ENCODE measurements at places on chromosomes 11 and 22. TPM values are rescaled to one million over a fixed set of nuclear protein-coding genes. Genes with fewer than 3 reads are reported as not detected.

- DNase-seq, result no peak
Measured at GRCh38 chr11:46903846-46904245, 14.5 kb downstream of the LRP4 start.

GRCh38 chr11:66727282-66728037, 1.6 kb downstream of the SPTBN2 start:
- no peak for DNase-seq

DNA sequence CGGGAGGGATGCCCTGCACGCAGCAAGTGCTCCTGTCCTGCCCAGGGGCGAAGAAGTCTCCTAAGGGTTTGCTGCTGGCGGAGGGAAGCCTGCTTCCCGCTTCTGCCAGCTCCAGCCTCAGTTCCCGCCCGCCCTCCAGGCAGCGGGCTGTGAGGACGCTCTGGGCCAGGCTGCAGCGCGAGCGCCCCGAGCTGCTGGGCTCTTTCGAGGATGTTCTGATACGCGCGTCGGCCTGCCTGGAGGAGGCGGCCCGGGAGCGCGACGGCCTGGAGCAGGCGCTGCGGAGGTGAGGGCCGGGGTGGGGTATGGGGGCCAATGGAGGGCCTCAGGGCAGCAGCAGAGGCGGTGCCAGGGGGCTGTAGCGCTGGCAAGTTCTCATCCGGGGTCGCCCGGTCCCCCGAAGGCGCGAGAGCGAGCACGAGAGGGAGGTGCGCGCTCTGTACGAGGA, 2.2 kb downstream of the CRACR2B start:
- no peak for DNase-seq

- DNase-seq, result no peak
Measured at GRCh38 chr11:115241899-115242298, 262.3 kb downstream of the CADM1 start.

GRCh38 chr11:77529685-77530084, 55.8 kb upstream of the PAK1 start:
- DNase-seq, result no peak

- DNase-seq, result no peak
Measured at GRCh38 chr11:61963016-61963281, 4.5 kb downstream of the FTH1 start.

DNA sequence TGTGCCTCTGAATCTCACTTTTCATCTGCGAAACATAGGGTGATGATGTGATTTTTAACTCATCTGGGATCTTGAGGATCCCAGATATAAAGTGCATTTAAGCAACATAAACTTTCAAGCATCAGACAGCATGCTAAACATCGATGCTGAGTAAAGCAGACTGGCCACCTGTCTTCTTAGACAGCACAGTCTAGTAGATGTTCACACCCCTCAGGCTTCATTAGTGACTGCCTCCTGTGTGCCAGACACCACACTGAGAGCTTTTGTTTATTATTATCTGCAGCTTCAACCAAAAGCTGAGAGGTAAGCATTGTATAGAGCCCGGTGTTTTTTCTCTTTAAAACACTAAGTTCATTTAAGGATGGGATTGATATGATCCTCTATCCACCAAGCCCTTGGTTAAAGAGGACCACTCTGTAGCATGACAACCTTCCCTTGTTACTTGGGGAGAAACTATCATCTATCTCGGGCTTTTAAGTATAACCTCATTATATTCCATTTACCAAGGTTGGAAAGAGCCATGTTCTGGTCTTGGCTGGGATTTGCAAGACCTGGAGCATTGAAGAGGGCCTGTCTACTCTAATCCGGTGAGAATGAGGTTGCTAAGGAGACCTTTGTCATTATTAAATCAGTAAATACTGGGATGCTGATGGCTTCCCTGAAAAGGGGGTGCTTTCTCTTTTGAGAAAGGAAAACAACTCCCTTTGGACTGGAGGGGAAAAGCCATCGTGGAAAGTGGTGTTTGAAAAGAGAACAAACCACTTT, 114.2 kb upstream of the SEZ6L start:
- no peak for DNase-seq

DNA sequence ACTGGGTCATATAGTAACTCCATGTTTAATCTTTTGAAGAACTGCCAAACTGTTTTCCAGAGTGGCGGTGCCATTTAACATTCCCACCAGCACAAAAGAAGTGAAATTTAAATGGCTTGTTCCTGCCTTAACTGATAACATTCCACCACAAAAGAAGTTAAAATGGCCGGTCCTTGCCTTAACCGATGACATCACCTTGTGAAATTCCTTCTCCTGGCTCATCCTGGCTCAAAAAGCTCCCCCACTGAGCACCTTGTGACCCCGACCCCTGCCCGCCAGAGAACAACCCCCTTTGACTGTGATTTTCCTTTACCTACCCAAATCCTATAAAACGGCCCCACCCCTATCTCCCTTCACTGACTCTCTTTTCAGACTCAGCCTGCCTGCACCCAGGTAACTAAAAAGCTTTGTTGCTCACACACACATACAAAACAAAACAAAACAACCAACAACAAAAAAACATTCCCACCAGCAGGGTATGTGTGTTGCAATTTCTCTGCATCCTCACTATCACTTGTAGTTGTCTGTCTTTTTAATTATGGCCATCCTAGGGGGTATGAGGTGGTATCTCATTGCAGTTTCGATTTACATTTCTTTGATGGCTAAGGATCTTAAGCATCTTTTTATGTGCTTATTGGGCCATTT, 109.0 kb downstream of the FAR1 start:
- DNase-seq, result no peak

- no peak for DNase-seq
Measured at GRCh38 chr22:27526901-27527300, 274.7 kb downstream of the MN1 start.

DNA sequence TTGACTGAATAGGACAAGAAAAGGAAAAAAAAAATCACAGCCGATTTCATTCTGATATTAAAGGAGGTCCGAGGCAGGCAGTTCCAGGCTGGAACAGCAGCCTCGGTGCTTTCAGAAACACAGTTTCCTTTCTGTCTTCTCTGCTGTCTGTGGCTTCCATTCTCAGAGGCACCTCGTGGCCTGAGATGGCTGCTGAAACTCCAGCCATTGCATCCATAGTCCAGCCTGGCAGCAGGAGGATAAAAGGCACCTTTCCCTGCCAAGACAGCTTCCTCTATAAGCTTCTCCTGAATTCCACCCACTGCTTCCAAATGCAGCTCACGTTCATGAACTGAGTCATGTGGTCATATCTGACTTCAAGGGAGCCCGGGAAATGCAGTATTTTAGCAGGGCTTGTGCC, 390.5 kb downstream of the TBC1D22A start:
- DNase-seq, result no peak

DNA sequence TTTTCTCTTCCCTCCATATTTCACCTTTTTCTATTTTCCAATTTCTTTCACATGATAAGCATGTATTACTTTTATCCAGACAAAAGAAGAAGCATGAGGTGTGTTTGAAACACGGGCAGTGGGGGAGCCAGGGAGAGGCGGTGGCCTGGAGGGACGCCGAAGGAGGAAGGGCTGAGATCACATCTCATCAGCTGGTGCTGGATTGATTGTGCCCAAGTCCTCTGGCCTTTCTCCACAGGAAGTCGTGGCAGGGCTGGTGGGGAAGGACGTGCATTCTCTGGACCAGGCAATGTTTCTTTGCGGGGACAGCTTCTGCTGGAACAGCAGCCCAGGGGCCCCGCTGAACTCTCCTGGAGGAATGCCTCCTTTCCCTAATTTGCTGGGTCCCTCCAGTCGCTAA, 82.9 kb downstream of the MIAT start:
- no peak for DNase-seq

DNA sequence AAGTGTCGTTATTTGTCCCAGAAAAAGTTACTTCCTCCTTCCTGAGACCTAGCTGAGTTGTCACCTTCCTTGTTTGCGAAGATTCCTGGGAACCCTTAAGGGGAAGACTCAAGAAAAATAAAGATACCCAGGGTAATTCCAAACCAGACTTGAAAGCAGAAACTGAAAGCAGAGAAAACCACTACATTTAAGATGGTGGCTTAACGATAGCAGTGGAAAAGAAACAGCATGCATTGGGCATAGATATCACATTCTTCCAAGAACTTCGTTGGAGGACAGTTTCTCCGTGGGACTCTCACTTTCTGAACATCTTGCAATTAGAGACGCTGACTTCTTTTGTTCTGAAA, 89.1 kb downstream of the FAM76B start:
- DNase-seq, result no peak

DNA sequence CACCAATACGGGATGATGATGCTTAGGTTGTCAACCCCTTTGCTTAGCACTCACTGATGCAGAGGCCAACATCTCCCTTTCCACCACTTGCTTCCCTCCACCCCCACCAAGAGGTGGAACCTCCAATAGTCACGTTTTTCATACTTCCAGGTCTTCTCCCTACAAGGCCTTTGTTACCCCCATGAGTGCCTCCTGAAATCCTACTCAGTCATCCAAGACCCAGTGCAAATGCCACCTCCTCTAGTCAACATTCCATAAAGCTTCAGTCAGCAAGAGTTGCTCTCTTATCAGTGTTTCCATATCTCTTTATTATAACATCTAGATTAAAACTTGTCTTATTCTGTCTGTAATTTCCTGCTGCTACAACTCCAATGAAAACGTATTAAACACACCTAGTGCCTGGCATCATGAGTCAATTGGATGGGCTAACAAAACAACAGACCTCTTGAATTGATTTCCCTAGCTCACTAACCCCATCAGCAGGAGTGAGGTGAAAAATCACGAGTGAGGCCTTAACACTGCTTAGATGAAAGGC, 370.7 kb upstream of the CCDC90B start:
- DNase-seq, result no peak

- no peak for DNase-seq
Measured at GRCh38 chr11:64879244-64879900, 951 bp upstream of the EHD1 start.

DNA sequence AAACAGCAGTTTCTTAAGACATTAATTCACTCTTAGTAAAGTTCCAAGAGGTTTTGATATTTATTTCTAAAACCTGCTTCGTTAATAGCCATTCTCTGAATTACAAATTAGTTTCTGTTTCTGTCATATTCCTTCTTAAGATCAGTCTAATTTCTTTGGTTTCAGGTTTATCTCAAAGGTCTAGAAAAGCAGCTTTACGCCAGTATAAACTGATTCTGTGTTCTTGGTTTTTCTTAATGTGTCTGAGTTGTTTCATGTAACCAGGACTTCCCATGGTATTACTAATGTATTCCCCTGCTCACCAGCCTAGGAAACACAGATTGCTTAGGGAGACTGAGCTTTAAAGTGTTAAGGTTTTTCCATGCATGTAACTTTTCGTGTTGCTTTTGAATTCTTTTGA, 6.8 kb upstream of the ACY3 start:
- DNase-seq, result no peak

DNA sequence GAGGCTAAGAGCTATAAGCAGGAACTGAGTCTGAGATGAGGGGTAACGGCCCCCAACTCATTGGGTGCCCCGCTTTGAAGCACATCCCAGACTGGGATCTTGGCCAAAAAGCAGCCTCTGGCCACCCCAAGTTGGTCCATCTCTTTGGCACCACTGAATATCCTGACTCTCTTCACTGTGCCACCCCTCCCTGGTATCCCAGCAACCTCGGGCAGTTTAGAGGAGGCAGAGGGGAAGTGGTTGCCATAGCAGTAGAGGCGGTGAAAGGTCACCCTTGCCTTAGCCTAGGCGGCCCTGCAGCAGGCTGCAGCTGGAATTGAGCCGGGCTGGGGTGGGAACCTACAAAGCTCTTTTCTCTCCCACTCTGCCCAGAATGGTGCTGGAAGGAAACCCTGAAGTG, 1.1 kb downstream of the PELI3 start:
- DNase-seq, result peak; percentile 28

- no peak for DNase-seq
Measured at GRCh38 chr11:75678620-75679259, 9.9 kb upstream of the MAP6 start.

DNA sequence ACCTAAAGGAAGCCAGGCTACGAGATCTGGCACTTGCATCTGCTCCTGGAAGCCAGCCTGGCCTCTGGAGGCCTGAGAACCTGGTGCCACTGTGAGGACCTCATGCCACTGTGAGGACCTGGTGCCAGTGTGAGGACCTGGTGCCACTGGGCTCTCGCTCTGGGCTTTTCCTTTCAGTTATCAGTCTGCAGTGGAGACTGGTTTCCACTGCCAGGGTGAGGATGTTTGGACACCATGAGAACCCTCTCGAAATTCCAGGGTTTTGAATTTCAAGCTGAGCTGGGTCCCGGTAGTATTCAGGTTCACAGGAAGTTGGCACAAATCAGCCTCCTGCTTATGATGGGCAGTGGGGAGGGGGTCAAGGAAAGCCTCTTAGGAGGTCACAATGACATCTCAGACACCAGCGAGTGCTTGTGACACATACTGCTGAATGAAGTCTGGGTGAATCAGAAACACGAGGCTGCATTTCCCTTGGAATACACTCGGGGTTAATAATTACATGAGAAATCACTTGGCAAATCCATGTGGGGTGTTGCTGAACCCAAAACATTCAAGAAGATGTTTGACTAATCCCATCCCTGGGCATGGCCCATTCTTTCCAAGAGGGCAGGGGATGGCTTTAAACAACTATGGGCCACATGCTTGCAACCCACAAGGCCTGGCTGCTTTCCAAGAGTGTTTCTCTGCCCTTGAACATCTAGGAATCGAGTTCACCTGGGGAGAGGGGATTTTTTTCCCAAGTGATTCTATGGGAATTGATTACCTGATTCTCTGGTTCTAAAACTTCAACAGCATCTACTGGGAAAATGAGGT, 60.2 kb downstream of the LINC01488 start:
- no peak for DNase-seq

- DNase-seq, result no peak
Measured at GRCh38 chr11:297051-297585, 2.2 kb downstream of the IFITM5 start.

- DNase-seq, result no peak
Measured at GRCh38 chr11:114604886-114605285, 9.3 kb upstream of the NXPE4 start.

- DNase-seq, result no peak
Measured at GRCh38 chr11:59643390-59643789, 25.4 kb downstream of the PATL1 start.

GRCh38 chr11:65448074-65448417, 25.4 kb downstream of the NEAT1 start:
- DNase-seq, result no peak

Gene TTLL1
- 1.6 TPM for total RNA-seq

Gene SERPIND1
- 1.2 TPM for total RNA-seq

Gene OR6A2
- not detected for total RNA-seq

Gene TRMT2A
- 39.0 TPM for total RNA-seq

Gene MSANTD2
- total RNA-seq, result 23.9 TPM

Gene SOX10
- 94.0 TPM for total RNA-seq

Gene NECTIN1
- 13.3 TPM for total RNA-seq

Gene OVCH2
- total RNA-seq, result not detected

Gene RIBC2
- not detected for total RNA-seq

Gene OR8D1
- not detected for total RNA-seq

Gene ALX4
- under 0.01 TPM for total RNA-seq

Gene UCP3
- 1.9 TPM for total RNA-seq

Gene MFNG
- total RNA-seq, result 22.2 TPM
